Activated naive CD8-positive, alpha-beta T cell treated with anti-CD3 and anti-CD28 coated beads, Interleukin-2, amount 10 ng/mL, durations not matched to agents 7 days and 5 days (primary cell): ENCODE measurements at places on chromosomes 12 and 14.

- peaks cover 3% of the 10 kb centered on the region for H3K27me3 ChIP-seq
- no peak for DNase-seq
- no peak overlapping the region for H3K27ac ChIP-seq
These were observed 51.0 kb upstream of the NAP1L1 start for GRCh38 chr12:76135456-76135855.

DNA sequence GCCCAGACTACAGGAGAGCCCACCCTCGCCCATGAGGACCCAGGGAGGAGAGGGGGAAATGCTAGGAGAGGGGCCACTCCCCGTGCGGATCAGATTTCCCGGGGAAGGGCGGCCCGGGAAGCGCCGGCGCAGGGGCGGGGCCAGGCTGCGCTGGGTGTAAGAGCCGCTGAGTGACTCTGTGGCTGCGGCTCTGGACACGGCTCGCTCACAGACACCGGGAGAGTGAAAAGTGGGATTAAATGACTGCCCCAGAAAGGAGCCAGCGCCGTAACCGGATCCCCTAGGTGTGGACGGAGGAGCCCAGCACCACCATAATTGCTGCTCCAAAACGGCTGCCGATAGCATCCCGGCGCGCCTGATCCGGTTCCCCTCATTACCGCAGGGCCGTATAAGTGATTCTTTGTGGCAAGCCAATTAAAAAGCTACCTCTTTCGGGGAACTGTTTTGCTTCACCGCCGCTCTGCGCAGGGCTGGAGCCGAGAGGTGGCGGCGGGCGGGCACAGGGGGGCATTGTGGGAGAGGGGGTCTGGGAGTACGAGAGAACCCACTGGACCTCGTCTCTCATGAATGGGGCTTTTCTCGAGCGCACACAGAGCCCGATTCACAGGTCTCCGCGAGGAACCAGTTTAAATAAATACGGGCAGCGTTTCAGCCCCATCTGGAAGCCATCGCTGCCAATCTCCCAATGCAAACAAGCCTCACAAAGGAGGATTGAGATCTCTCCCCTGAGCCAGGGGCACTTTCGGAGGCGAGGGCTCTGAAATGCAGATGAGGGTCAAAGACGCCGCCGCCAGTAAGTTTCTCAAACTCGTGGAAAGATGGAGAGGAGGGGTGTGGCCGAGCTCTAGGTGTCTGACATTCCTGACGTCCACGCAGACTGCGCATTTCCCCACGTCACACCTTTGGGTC is 2.5 kb downstream of the COL2A1 start:
- peaks cover 96% of the 10 kb centered on the region for H3K27me3 ChIP-seq
- no peak overlapping the region for H3K27ac ChIP-seq
- H3K36me3 ChIP-seq, result no peaks in the 10 kb centered on the region

DNA sequence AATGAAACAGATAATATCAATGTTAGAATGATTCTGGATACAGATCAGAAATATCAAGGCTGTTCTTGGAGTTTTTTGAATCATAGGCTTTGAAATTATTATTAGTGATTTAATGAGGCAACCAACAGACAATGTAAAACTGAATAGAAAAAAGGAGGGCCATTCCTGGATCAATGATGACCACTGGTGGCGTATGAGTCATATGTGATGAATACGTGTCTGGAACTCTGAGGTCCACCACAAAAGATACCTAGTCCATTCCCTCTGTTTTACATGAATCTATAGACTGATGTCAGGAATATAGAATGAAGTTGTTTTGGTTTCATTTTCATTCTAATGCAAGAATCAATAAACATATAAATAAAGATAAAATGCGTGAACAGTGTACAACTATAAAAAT is 78.3 kb upstream of the RTL1 start:
- no peaks in the 10 kb centered on the region for H3K36me3 ChIP-seq
- no peak for DNase-seq
- no peaks in the 10 kb centered on the region for H3K4me1 ChIP-seq

DNA sequence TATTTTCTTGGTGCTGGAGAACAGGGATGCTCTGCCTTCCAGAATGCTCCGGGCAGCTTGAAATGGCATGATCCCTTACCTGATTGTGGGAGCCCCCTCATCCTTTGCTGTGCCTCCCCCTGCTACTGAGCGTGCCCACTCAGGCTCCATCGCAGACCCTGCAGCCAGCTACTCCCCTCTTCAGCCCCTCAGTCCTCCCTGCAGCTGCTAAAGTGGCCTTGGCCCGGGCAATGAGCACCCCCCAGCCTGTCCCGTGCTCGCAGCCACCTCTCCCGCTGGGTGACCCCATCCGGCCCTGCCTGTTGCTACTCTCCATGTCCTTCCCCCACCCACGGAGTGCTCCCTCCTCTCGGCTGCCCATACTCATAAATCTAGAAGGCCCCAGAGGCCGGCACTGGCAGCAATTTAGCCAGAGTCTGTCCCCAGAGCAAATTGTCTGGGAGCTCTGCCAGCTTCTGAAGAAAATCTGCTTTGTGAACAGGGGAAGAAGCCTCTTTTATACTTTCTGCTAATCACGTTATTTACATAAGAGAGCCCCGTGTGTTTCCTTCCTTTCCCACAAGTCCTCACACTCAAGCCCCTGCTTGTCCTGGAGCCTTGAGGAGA is 143.7 kb upstream of the FRMD6 start:
- peaks cover 8% of the 10 kb centered on the region for H3K27me3 ChIP-seq
- H3K4me1 ChIP-seq, result no peaks in the 10 kb centered on the region
- DNase-seq, result no peak
- no peak overlapping the region for H3K4me3 ChIP-seq
- no peak overlapping the region for H3K27ac ChIP-seq
- H3K36me3 ChIP-seq, result no peaks in the 10 kb centered on the region

GRCh38 chr12:100348657-100349454 is 8.0 kb upstream of the SLC17A8 start:
- DNase-seq, result no peak
- no peak overlapping the region for H3K27ac ChIP-seq

DNA sequence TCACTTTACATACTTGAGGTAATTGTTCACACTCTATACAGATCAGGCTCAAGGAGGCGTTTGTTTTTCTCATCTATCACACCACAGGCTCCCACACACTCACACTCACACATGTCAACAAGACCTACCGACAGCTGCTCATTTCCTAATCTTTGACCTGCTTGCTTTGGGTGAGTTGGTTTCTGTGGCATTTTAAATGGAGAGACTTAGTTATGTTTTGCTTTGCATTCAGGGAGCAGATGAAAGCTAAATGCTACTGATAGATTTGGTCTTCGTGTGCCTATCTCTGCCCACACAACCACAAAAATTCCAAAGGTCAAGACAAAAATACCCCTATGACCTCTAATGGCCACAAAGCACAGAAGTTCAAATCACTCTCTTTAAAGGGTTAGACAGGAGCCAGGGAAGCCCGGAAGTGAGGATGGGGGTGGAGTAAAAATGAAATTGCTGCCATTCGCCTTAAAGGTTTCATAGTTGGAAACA is 203.5 kb upstream of the G2E3 start:
- no peak overlapping the region for H3K27ac ChIP-seq
- DNase-seq, result no peak
- no peaks in the 10 kb centered on the region for H3K27me3 ChIP-seq
- H3K36me3 ChIP-seq, result no peaks in the 10 kb centered on the region
- no peak overlapping the region for H3K4me3 ChIP-seq
- H3K4me1 ChIP-seq, result peaks cover 3% of the 10 kb centered on the region

DNA sequence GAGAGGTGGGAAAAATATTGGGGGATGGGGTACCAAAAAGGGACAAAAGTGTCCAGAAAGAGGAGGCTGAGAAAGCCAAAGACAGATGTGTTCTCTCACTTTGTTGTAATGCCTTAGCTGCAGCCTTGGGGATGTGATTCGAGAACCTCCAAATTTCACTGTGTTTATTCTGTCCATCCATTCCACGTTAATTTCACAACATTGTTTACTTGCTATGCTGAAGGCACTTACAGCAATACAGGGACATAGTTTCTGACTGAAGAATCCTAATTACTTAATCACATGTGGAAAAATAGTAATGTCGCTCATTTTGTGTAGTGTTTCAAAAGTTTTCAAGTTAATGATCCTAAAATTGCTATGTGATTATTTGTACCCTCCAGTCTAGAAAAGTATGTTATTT is 146.2 kb upstream of the SLC38A2 start:
- DNase-seq, result no peak
- H3K27me3 ChIP-seq, result no peaks in the 10 kb centered on the region
- peaks cover 32% of the 10 kb centered on the region for H3K36me3 ChIP-seq
- H3K27ac ChIP-seq, result no peak overlapping the region
